K562 (cell line): ENCODE measurements at places on chromosomes 11 and 22.

GRCh38 chr11:123450623-123451022 is 20.6 kb downstream of the GRAMD1B start:
- no peak overlapping the region for H3K4me3 ChIP-seq
- H3K27me3 ChIP-seq: peaks cover 9% of the 10 kb centered on the region
- no peaks in the 10 kb centered on the region for H3K36me3 ChIP-seq
- no peak overlapping the region for H3K27ac ChIP-seq

- no peaks in the 10 kb centered on the region for H3K4me1 ChIP-seq
- H3K27ac ChIP-seq: no peak overlapping the region
- peaks cover 42% of the 10 kb centered on the region for H3K27me3 ChIP-seq
- H3K36me3 ChIP-seq: no peaks in the 10 kb centered on the region
- no peak overlapping the region for H3K4me3 ChIP-seq
These were observed 380.5 kb downstream of the SHANK2 start for GRCh38 chr11:70871881-70872280.

- peak overlapping the region; percentile 96 for H3K4me3 ChIP-seq
- peaks cover 49% of the 10 kb centered on the region for H3K36me3 ChIP-seq
- peaks cover 49% of the 10 kb centered on the region for H3K4me1 ChIP-seq
- H3K27ac ChIP-seq: peak overlapping the region; percentile 98
These were observed 1.2 kb downstream of the SYVN1 start for GRCh38 chr11:65132988-65133700.

- no peaks in the 10 kb centered on the region for H3K27me3 ChIP-seq
- DNase-seq: no peak
- H3K27ac ChIP-seq: no peak overlapping the region
- no peak overlapping the region for H3K4me3 ChIP-seq
- H3K36me3 ChIP-seq: peaks cover 38% of the 10 kb centered on the region
These were observed 42.4 kb downstream of the OSBP start for GRCh38 chr11:59573216-59573615.

DNA sequence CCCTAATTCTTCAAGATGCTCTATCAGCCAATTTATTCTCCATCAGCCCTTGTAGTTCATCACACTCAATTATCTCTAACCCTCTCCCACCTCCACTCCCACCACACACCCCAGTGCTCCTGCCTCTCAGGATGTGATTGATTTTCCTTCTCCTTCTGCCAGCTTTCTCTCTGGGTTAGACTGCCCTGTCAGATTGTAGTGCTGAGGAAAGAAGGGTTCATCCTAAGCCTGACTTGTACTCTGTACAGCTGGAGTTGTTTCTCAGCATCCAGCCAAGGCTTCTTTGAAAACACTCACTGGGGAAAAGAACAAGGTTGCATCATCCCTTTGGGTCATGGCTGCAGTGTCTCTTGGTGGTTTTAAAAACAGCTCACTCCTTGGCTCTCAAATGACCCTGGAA is 61.2 kb downstream of the CECR2 start:
- H3K36me3 ChIP-seq: no peaks in the 10 kb centered on the region
- no peaks in the 10 kb centered on the region for H3K4me1 ChIP-seq
- no peak overlapping the region for H3K4me3 ChIP-seq
- H3K27ac ChIP-seq: no peak overlapping the region
